ENCODE measurements at places on chromosomes 12 and 14. TPM values are rescaled to one million over a fixed set of nuclear protein-coding genes. Genes with fewer than 3 reads are reported as not detected.

Gene CACNA1C
- total RNA-seq: 163 TPM

Gene GARIN6
- total RNA-seq: not detected

Gene PRR4
- total RNA-seq: 0.50 TPM

Gene MYH6
- total RNA-seq: 15,773 TPM

Gene CIDEB
- total RNA-seq: 6.0 TPM

GRCh38 chr12:92482599-92482998 is 220.2 kb upstream of the PLEKHG7 start:
- no peak for DNase-seq

Gene TCP11L2
- 63.0 TPM for total RNA-seq

Gene SRRM4
- total RNA-seq: 0.85 TPM

DNA sequence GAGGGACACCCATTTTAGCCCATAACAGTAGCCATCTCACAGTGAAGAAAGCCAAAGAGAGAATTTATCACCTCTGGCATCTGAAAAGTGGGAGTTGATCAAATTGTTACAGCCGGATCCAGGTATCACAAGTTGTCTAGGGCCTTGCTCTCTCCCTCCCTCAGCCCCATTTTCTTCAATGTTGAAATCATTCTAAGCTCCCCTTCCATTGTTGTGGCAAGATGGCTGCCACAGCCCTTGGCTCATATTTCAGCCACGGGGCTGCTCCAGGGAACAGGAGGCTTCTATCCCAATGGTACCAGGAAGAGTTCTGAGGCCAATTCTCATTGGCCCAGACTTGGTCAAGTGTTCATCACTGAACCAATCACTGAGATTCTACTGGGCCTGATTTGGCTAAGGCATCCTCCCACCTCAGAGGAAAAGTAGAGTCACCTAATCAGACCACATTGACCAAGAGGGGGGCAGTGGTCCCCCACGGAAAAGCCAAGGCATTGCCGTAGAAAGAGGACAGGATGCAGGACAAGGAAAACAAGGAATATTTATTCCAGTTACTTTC is 106.2 kb downstream of the GPATCH2L start:
- no peak for DNase-seq

DNA sequence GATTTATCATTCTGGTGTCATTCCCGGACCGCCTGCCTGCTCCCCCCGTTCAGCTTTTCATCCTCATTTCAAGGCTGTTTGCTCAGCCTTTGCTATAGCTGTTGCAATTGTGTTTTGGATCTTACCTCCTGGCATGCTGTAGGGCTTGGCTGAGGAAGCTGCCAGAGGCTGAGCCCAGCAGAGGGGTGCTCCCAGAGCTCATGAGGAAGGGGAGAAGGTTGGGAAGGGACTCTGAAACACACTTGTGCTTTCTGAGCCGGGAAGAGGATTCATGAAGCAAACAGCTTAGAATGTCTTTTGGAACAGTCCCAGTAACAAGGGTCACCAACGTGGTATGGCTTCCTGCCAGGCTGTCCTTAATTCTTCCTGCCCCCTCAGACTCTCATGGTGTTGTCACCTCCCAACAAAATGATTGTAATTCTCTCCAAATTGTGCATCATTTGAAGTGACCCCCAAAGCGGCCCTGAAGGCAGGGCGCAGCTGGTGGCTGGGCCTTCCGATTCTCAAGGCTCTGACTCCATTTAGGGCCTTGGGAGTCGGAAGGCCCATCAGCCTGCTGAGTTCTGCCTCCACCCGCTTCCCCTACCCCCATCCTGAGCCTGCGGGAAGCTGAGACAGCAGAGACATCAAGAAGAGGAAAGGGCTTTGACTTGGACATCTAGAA is 111.9 kb upstream of the ARHGAP5 start:
- no peak for DNase-seq

DNA sequence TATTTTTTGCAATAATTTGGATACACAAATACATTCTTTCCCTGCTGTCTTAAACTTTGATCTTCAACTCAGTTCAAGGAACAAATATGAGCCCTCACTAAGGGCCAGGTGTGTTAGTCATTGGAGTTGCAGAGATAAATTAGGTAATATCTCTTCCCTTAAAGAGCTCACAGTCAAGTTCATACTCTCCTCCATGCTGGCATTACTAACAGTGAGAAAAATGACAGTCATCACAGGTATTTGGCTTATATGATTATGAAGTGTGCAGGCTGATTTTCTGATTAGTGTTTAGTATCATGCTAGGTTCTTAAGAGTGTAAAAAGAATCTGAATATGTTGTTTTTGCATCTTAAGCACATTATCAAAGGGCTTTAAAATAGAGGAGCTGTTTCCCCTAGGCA is 594.7 kb downstream of the CCER1 start:
- no peak for DNase-seq

Gene RNASE2
- 4.7 TPM for total RNA-seq

Gene SCFD1
- 47.9 TPM for total RNA-seq

Data from right cardiac atrium (tissue), 5 donors.